ENCODE measurements at places on chromosomes 5 and 9.

DNA sequence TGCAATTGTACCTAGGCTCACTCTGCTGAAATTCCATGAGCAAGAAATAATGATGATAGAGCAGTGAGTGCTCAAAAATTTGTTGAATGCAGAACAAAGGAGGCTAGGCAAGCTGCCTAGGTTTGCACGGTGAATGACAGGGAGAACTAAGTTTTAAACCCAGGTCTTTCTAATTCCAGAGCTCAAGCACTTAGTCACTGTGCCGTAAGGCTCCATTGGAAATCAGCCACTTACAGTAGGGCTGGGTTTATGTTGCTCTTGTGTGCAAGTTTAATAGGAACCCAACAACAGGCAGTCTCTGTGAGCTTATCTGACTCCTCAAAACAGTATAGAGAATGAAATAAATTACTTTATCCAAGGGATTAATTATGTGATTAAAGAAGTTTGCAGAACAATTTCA, 147.0 kb downstream of the CSNK1G3 start:
- no peak for DNase-seq

GRCh38 chr5:132528866-132529634, 14.3 kb downstream of the IL5 start:
- no peak for DNase-seq

DNA sequence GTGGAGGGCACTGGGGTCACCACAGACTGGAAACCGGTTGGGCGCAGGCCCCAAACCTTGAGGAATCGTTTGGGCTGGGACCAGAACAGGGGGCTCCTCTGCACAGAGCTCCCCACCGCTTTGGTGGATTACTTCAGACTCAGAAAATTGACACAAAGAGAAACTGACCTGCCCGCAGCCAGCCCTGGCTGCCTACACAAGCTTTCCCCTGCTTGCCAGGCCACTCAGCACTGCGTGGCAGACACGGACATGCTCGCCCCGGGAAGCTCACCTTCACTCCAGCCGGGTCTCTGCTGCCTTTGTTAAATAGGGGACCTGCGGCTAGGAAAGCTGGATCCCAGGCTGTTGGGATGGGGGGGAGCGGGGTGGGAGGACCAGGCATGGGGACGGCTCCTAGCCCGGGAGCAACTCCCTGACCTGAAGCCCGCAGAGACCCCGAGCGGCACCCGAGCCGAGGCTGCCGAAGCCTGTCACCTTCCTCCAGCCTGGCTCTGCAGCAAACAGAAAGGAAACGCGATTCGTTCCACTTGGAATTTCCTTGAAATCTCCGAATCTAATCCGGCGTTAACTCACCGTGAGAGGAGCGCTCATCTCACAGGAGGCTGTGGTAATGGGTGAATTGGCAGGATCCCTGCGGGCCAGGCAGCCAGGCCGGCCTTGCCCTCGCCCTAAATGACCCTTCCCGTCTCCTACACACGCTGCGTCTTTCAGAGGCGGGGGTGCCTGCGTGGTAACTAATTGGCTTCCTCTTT, 8.8 kb downstream of the PAX5 start:
- DNase-seq: no peak

DNA sequence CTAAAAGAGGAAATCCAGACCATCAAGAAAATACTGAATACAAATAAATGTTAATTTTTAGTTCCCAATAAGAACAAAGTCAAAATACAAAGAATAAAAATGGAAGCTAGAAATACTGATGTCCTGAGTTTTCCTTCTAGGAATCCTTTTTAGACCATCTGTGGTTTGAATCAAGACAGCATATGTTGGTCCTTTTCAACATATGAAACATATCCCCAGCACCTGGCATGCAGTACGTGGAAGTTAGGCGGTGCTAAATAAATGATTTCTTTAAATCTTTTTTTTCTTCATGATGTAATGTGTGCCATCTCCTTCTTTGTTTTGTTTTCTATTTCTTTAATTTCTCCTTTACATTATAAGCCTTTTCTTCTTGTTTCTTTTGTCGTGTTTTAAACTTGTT, 34.0 kb downstream of the KIAA1958 start:
- no peak for DNase-seq

GRCh38 chr9:14061936-14062585, 251.9 kb downstream of the NFIB start:
- DNase-seq: no peak

- DNase-seq: no peak
Observed at GRCh38 chr5:66981266-66982055, 215.1 kb downstream of the CD180 start.

DNA sequence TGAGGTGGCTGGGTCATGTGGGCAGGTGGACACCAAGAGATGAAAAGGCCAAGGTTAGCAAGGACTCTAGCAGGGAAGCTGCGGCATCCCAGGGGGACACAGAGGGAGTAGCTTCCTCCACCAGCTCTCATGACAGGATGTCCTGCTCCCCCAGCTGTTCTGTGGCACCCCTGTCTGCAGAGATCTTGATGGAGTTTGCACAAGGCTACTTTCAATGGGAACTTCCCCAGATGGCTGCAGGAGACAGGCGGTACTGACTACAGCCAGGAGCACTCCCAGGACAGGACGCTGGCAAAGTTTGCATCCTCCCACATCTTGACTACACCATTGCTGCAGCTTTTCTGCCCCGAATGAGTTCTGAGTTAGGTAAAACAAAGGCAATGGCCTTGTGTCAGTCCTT, 312.8 kb downstream of the TLE4 start:
- DNase-seq: no peak

- DNase-seq: peak; percentile 73
Observed at GRCh38 chr9:136807281-136808074, at the start of gene RABL6. Gene RABL6 (plus strand): TSS chr9:136807948. CDS start chr9:136808197, 249 bp downstream.

- no peak for DNase-seq
Observed at GRCh38 chr9:133787754-133788025, 49.5 kb upstream of the SARDH start.

- DNase-seq: no peak
Observed at GRCh38 chr9:16455842-16456241, 414.6 kb downstream of the BNC2 start.

DNA sequence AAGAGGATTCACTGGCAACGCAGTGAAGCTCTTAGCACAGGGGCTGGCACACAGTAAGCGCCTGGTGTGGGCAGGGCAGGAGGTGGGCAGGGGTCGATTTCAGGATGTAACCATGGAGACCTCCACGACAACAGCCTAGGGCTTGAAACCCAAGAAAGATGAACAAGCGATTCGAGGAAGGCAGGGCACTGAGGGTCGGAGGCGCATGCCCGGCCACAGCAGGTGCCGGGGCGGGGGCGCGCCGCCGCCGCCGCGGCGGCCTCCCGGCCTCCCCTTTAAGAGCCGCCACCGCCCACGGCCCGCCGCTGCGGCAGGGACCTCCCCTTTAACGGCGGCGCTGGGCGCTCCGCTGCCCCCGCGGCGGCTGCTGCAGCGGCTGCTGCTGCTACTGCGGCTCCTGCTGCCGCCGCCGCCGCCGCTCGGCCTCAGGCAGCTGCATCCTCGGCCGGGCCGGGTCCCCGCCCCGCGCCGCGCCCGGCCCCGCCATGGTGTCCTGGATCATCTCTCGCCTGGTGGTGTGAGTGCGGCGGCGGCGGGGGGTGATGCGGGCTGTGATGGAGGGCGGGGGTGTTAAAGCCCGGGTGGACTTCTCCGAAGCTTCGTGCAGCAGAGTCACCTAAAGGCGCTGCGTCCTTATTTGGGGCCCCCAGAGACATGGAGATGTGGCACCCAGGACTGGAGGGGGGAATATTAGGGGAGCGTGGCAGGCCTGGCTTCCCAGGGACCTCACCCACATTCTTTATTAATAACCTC, at the start of gene REEP2:
TSS of gene REEP2 (plus strand) at position 334 of the 753 bp plus-strand sequence. CDS start at position 486, 152 bp downstream.
- DNase-seq: peak; percentile 26

GRCh38 chr9:4886698-4887097, 94.0 kb downstream of the RCL1 start:
- DNase-seq: no peak

GRCh38 chr9:128349772-128350171, 9.4 kb downstream of the SLC27A4 start:
- DNase-seq: no peak

DNA sequence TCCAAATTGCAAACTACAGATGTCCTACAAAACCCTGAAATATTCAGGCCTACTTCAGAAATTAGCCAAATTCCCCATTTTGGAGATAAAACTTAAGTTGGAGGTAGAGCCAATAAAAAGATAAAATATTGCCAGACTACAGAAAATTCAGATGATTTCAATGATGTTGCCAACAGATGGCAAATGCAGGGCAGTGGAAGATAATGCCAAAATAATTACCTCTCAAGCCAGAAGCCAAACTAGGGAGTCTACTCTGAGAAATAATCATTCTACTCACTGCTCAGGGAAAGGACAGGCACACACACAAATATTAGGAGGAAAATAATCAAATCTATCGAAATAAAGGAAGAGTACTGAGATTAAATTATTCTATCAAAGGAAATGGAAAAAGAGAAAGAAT, 347.5 kb upstream of the CCNG1 start:
- DNase-seq: no peak

GRCh38 chr5:7876867-7877266, 7.9 kb downstream of the MTRR start:
- DNase-seq: no peak

- DNase-seq: no peak
Observed at GRCh38 chr9:107214915-107215314, 68.2 kb upstream of the RAD23B start.

GRCh38 chr5:73117088-73117740, 3.2 kb upstream of the TMEM171 start:
- DNase-seq: no peak

- DNase-seq: peak; percentile 52
Observed at GRCh38 chr9:101711330-101711941, 27.0 kb downstream of the GRIN3A start.

DNA sequence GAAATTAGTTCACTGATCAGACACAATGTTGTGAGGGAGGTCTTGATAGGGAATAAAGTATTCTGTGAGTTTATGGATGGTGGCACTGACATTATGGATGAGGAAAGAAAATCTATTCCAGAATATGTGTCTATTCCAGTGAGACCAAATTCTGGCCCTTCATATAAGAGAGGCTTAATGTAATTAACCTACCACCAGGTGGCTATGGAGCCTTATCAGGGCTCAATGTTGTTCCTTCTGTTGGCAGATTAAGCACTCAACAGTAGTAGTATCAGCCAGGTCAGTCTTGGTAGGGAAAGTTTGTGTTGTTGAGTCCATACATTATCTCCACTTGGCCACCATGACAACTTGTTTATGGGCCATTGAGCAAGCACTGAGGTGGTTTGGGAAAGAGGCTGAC, 41.7 kb upstream of the BARX1 start:
- peak; percentile 22 for DNase-seq

GRCh38 chr9:13263511-13263910, 16.0 kb downstream of the MPDZ start:
- DNase-seq: no peak

GRCh38 chr9:136617746-136618579, 44.8 kb upstream of the EGFL7 start:
- no peak for DNase-seq

- DNase-seq: no peak
Observed at GRCh38 chr5:88952996-88953643, 70.1 kb upstream of the MEF2C start.

DNA sequence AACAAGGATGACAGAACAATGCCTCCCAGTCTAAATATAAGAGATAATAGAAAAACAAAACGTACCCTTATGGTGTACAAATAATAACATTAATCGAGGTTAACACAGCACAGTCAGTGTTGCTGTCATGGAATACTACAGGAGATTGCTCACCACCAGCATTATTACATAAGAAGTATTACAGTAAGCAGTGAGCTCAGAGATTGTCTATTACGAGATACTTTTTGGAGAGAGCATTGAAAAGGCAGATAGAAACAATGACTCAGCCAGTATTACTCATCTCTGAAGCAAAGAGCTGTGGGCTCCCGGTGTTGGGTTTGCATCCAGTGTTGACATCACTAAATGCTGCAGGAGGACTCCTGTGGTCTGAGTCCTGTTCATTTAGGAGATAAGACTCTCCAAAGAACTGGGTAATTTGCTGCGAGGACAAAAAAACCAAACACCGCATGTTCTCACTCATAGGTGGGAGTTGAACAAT, 191.9 kb upstream of the SEMA6A start:
- no peak for DNase-seq

DNA sequence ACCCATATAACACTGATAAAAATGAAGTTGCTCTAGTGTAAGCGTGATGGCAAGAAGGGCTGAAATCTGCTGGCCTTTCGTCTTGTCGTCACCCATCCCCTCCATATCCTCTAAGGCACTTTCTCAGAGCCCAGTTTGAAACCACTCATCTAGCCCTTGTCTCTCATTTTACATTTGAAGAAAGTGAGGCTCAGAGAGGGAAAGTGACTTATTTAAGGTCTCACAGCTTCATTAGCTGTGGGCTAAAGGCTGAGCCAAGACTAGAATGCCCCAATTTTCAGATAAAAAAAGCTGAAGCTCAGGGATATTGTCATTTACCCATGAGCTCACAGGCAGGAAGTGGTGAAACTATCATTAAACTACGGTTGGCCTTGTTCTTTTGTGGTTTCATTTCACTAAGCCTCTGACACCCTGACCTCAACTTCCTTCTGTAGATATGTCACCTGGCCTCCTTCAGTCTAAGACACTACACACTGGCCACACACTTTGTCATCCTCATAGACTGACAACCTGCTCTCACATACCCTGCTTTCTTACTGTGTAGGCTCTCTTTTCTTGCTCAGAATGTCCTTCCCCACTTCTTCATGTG, 176.7 kb upstream of the DMAC1 start:
- DNase-seq: peak; percentile 2

GRCh38 chr9:111052791-111053190, 14.5 kb upstream of the LPAR1 start:
- no peak for DNase-seq
